Stimulated activated naive CD4-positive, alpha-beta T cell treated with Interleukin-2 at 50 U/mL for 16 hours (primary cell): ENCODE measurements at places on chromosomes 1 and 21.
A peak's percentile ranks its signal among the peaks of the same experiment; 100 is the strongest.

DNA sequence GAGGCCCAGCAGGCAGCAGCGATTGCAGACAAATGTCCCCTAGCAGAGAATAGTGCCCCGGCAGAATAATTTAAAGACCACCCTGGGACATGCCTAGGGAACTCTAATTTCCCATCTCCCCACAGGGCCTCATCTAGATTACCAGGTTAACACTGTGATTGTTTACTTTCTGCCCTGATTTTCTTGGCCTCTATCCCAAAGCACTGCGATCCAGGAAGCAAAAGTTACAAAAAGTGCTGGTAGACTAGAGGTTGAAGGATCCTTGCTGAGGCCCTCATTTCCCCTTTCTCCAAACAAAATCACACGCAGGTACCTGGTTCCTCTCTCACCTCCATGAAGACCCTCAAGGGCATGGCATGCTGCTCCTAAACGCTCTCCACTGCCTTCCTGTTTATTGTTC is 229.7 kb downstream of the C1orf94 start:
- no peak for DNase-seq

- no peak for DNase-seq
These were observed 27.5 kb downstream of the INTS7 start for GRCh38 chr1:212007886-212008285.

DNA sequence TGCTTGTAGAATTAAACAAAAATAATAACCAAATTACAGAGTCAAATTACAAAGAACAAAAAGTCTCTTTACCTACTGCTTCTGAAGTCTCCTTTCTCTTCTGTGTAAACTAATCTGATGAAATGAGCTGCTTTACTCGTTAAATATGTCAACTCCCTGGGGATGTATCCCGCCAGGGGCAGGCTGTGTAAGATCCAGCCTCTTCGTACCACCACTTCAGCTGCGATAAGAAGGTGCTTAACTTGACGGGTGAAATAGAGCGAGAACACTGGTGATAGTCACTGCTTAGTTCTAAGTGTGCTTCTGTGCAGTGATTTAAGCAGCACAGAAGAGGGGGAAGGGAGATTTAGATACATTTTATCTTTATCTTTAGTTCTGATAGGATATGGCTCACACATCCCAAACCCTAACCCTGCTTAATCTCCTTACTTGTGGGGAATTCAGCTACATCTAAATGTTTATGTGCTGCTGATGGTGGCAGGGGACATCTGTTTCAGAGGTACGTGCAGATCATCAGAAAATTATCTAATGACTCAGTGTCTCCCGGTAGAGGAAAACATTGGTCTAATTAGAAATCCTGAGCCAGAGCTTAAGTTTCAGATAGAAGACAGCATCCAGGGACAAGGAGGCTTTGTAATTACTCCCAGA is 46.0 kb downstream of the RHOU start:
- no peak for DNase-seq

DNA sequence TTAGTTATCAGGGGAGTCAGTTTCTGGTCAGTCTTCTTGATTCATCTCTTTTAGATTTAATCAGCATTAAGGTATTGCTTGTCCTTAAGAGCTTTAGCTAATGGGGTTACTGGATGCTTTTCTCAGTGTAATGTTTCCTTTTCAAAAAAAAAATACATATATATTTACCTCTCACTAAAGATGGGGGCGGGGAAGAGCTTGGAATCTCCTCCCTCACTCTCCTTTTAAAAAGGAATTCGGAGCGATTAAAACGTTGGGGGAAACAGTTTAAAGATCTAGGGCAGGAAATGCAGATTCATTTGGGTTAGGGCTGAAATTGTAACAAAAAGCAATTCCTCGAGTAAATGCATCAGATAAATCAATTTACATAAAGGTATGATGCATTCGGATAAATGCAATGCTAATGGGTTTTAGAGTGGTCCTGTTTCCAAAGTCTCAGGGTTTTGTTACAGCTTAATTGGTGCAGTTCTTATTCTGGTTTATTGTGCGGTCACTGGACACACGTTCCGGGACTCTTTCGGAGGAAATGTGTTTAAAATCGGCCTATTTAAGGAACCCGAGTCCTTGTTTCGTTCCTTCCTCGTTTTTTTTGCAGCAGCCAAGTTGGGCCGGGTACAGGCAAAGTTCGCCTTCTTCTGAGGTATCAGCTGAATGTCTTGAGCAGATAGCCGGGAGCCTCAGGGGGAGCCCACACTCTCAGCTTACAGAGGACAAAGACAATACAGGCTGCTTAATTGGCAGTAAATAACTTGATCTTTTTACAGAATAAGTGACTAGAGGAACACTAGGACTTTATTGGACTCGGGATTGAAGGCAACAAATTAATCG is 1.6 kb downstream of the LMO4 start:
- peak; percentile 1 for DNase-seq

- DNase-seq = peak; percentile 50
These were observed 128.9 kb upstream of the ADAR start for GRCh38 chr1:154736841-154737240.

DNA sequence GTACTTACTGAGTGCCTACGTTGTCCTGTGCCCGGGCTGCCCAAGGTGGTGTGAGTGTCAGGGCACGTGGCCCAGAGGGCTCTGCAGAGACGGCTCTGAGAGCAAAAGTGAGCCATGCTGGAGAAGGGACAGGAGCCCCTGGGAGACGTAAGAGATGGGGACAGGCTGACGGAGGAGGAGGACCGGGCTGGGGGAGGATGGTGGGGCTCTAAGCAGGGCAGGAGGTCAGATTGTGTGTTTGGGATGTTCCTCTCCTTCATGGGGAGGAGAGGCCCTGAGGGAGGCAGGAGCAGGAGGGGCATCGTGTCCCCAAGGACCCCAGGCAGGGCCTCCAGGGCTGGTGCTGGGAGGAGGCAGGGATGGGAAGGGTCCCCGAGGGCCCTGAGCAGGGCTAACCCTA is 158.9 kb downstream of the PCBP3 start:
- DNase-seq = no peak

DNA sequence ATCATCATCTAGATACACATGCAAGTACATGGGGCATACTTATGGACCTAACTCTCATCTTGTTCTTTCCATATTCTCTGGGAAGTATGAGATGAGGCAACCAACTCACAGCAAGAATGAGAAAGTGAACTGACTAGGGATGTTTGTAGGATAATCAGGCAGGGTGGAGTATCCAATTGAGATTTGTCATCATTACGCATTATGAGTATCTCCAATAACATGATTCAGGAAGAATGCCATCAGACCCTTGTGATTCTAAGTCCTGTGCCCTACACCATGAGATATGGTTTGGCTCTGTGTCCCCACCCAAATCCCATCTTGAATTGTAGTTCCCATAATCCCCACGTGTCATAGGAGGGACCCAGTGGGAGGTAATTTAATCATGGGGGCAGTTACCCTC is 154.0 kb downstream of the SLC30A10 start:
- no peak for DNase-seq

GRCh38 chr21:33566514-33566913 is 22.0 kb downstream of the DONSON start:
- no peak for DNase-seq

DNA sequence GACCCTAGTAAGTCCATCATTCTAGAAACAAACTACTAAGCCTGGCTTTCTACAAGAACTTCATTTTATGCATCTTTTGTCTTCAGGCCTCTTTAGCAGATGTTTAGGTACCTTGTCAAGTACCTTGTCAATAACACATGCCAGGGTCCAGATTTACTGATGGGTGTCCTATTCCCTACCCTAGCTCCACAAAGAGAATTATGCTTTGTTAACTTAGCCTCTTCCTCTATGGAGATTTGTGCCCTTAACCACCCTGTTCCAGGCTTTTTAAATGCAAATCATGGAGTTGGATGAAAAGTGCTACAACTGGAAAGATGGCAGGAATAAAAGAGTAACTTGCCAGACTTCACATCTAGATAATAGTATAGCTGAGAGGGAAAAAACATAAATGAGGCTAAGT is 42.7 kb downstream of the SPATA46 start:
- no peak for DNase-seq

GRCh38 chr21:40923407-40923806 is 76.4 kb upstream of the DSCAM start:
- DNase-seq = no peak

DNA sequence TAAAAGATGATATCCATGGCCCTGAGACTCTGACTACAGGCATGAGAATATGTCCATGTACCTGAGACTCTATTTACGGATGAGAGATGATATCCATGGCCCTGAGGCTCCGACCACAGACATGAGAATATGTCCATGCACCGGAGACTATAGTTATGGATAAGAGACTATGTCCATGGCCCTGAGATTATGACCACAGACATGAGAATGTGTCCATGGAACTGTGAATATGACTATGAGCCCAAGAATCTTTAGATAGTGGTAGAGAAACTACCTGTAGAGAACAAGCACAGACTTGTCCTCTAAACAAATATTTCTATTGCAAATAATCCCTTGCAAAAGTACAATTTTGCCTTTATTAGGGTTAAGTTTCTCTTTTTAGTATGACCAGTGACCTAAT is 263.2 kb downstream of the PCP4 start:
- DNase-seq = no peak

DNA sequence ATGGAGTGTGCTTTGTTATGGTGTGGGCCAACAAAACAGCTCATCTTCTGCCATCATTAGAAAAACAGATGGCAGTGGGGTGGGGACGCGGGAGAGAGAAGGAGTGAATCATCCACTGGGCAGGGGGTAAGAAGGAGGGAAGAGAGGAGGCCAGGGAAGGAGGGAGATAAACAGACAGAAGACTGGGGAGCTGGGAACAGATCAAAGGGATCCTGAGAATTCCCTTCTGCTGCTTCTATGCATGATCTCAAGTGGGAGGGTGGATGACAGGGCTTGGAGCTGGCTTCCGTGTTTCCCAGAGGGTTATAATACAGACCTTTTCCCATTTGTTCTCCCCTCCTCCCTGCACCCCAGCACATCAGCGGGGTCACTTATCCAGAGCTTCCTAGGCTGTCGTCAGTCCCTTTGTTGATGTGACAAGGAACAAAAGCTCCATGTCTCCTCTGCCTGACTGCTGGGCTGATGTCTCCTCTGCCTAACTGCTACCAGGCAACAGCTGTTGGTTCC is 338.6 kb downstream of the PAPPA2 start:
- no peak for DNase-seq

GRCh38 chr1:76901158-76901767 is 34.0 kb downstream of the ST6GALNAC5 start:
- DNase-seq = no peak

DNA sequence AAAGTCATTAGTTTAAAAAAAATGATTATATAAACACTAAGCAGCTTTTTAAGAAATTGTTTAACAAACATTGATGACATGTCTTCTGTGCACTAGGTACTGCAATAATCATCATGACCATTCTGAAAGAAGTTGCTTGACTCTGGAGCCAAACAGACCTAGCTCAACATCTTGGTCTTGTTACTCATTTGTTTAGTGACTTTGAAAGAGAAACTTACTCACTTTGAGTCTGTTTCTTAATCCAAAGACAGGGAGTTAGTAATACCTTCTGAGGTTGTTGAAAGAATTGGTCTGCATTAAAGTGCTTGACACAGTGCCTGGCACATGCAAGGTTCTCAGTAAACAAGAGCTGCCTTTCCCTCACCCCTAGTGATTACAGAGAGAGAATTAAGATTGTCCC is 84.4 kb downstream of the SGIP1 start:
- DNase-seq = no peak

DNA sequence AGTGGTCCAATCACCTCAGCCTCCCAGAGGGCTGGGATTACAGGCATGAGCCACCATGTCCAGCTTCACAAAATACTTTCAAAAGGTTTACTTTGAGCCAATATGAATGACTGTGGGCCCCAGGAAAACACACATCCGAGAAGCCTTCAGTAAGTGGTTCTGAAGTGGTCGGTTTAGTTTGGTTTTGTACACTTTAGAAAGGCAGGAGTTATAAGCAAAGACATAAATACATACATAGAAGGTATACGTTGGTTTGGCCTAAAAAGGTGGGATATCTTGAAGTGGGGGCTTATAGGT is 3.2 kb upstream of the MIB2 start:
- DNase-seq = no peak

DNA sequence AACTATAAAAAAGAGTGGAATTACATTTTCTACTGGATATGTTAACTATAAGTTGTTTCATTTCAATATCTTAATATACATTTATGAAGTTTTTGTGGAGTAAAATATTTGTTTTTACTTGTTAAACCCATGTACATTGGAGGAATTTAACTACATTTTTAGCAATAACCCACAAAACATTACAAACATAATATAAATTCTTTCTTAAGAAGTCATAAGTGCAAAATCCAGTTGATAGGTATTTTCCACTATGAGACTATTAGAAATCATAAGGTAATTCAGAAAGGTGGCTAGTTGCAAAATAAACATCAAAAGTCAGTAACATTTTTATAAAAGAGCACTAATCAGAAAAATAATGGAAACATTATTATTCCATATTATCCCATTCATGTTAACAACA is 73.9 kb upstream of the RRP15 start:
- no peak for DNase-seq

GRCh38 chr1:3656450-3657095 is 4.3 kb downstream of the TP73 start:
- no peak for DNase-seq

- no peak for DNase-seq
These were observed 587 bp downstream of the NKAIN1 start for GRCh38 chr1:31238986-31239613.

DNA sequence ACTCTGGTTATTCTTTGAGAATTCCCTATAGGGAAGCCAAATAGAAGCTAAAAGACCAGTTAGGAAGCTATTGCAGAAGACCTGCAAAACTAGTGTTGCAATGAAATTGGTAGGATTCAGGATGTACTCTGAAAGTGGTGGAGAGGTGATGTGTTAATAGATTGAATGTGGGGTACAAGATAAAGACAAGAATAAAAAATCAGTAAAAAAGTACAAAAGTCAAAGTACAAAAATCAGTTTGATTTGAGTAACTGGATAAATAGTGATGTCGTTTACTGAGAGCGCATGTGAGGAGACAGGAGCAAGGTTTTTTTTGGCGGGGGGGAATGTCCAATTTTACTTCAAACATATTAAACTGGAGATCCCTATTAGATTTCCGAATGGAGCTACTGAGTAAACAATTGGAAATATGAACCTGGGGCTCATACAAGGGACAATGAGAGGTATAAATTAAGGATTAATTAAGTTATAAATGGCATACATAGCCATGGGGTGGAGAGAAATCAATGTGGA is 2.5 kb upstream of the DCAF8 start:
- no peak for DNase-seq

- DNase-seq = no peak
These were observed 101.7 kb upstream of the CASZ1 start for GRCh38 chr1:10897981-10898728.

DNA sequence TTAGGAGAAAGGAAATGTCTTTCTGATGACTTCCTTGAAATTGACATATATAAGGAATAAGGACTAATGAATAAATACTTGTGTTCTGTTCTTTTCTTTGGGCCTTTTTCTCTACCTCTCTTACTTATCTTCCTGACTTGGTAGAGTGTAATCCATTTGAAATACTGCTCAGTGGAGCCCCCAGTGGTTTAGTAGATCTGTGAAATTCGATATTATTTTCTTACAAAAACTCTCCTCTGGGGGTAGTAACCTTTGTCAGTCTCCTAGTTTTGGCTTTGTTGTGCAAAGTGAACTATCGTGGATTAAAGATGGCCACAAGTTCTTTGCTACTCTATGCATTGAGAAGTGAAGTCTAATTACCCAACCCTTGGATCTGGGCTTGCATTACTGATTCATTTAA is 48.8 kb downstream of the DUSP10 start:
- no peak for DNase-seq
